ENCODE measurements at places on chromosomes 5 and 9.
A peak's percentile ranks its signal among the peaks of the same experiment; 100 is the strongest.

GRCh38 chr9:7536310-7536939 lies 263.2 kb downstream of the DMAC1 start:
- DNase-seq = no peak

DNA sequence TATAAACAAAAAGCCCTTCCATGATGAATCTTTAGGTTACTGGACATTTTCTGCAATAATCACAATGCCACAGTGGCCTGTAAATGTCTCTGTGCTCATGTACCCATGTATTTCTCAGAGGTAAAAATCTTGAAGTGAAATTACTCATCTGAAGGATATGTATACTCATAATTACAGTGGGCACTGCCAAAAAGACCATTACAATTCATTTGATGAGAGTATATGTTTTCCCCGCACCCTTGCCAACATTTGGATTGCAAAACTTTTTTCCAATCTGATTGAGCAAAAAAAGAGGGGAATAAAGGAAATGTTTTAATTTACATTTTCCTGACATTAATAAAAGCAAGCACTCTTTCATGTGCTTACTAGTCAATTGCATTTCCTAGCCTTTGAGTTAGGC lies 110.5 kb downstream of the EPB41L4A start:
- no peak for DNase-seq

- DNase-seq = no peak
Observed at GRCh38 chr5:61748651-61749050, 416.6 kb downstream of the ZSWIM6 start.

DNA sequence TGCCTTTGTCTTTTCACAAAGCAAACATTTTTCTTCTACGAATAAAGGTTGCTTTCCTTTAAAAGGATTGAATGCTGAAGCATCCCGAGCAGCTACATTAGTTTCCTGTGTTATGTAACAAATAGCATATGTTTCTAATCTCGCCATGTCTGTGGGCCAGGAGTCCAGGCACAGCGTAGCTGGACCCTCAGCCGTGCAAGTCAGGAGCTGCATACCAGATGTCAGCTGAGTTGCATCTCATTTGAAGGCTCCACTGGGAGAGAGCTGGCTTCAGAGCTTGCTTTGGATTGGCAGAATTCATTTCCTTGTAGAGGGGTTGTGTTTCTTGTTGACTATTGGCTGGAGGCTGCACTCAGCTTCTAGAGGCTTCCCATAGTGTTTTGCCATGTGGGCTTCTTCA lies 16.0 kb upstream of the GOLPH3 start:
- no peak for DNase-seq

DNA sequence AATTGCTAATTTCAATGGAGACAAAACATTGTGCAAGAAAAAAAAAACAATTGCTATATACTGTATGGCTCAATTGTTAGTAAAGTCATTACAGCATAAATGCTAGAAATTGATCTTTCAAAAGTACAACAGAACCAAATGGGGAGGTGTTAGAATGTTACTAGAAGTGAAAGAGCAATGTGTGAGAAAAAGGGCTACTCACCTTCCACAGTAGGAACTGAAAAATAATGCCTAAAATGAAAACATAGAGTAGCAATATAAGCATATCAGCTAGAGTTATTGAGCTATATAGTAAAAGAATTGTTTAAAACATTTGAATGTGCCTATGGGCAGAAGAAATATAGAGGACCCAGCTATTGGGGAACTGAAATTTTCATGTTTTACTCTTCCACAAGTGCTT lies 10.9 kb upstream of the RXFP3 start:
- no peak for DNase-seq

GRCh38 chr5:56527174-56527573 lies 288.2 kb upstream of the MAP3K1 start:
- no peak for DNase-seq

DNA sequence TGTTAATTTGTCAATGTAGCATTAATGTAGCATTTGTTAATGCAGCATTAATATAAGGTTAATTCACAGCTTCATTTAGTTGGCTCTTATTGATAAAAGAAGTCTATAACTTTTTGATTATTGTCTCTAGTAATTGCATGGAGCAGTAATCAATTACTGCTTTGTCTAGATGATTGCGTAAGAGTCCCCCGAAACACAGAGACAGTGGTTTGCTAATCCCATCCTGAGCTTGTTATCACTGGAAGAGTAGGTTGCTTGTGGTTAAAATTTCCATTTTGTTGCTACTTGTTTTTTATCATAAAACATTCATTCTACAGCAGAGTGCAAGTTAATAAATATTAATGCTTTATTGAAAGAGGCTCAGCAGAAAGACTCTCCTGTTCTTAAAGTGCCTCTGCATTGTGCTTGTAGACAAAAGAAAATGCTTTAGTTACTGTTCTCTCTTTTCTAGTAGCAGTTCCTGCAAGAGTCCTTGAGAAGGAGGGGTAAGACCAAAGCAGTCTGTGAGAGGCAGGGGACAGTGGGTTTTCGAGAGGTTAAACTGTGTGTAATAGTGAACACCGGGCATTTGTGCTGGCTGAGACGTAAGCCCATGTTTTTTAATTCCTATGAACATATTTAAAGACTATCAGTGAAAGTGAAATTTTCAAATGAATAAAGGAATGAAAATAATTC lies 291.7 kb downstream of the TRPM3 start:
- no peak for DNase-seq

- DNase-seq = no peak
Observed at GRCh38 chr9:115220319-115221005, 102.5 kb upstream of the TNC start.

- DNase-seq = no peak
Observed at GRCh38 chr9:134995792-134996120, 78.0 kb upstream of the FCN1 start.

DNA sequence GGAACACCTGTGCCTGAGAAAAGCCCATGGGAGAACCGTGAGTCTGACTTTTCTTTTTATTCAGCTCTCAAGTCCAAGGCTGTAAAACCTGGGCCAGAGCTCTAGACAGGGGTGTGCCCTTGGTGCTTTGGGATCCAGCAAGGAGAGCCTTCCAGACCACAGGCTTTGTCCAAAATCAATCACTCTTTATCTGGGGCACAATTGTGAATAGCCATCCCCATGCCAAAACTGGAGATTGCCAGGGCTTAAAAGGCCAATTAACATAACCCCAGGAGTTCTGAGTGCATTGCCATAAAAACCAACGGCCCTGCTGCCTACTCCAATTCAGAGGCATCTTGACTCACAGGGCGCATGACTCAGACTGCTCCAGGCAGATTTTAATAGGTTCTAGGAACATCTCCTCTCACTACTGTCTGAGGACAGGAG lies 391.8 kb downstream of the ARHGEF28 start:
- no peak for DNase-seq

GRCh38 chr9:114214181-114214580 lies 58.8 kb downstream of the COL27A1 start:
- no peak for DNase-seq

DNA sequence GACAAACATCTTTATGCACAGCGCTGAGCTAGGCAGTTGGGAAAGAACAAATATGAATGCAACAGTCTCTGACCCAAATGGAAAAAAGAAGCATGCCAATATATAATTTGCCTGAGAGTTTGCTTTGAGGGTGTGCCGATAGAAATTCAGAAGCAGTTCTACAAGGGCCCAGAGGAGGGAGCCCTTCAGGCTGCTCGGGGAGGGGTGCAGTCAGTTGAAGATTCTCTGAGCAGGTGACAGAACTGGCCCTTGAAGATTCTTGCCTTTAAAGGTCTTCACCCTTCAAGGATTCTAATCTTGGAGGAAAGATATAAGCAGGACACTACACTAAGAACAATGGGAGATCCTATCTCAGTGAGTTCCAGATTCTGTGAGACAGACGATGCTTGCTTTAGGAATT lies 3.7 kb upstream of the PAPPA start:
- DNase-seq = no peak

DNA sequence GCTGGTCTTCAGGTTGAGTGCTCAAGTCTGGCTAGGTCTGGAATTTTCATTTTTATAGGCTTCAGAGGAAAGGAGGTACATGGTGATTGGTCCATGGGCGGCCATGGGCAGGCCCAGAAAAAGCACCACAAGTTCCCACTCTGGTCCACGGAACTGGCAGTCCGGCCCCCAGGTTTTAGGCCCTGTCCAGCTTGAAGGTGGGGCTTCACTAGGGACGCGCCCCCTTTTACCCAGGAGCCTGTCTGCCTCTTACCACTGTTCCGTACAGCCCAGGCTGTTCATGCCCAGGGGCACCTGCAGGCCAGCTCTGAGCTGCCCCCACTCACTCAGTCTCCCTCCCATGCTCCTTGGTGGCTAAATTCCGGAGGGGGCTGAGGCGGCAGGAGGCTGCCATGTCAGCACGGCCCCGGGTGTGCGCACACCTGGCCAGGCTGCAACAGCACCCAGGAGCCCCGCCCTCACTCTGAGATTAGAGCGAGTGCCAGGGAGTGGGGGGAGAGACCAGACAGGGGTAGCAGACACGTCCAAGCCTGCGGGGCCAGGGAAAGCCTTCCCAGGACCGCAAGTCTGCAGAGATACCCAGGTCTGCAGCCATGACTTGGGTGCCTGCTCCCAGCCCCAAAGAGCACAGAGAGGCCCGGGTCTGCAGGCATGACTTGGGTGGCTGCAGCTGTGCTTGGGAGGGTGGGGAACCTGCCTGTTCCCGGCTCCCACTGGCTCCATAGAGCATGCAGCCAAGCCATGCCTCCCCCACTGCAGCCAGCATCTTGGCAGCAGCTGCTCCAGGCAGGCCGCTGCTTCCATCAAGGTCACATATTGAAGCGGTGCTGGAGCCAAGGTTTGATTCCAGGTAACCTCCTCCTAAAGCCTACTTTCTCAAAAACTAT lies 390.2 kb upstream of the SGCD start:
- DNase-seq = no peak

- DNase-seq = no peak
Observed at GRCh38 chr9:11064909-11065308, 452.1 kb upstream of the PTPRD start.

DNA sequence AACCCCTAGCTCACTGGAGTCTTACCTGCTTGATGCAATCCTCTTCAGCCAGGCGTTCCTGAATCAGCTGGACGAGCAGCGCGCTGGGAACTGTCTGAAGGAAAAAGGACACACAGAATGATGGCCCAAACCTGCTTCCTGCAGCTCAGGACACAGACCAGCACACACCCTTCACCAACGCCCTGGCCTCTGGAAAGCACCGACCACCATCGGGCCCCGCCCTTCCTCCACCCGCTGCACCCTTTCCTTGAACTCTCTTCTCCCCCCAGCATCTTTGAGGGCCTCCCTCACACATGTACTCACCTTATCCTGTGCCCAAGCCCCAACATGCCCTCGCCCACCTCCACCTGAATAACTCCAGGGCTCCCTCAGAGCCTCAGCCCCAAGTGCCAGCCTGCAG lies 23.3 kb downstream of the AK8 start:
- no peak for DNase-seq

GRCh38 chr5:133509742-133510079 lies 102.6 kb downstream of the FSTL4 start:
- no peak for DNase-seq

DNA sequence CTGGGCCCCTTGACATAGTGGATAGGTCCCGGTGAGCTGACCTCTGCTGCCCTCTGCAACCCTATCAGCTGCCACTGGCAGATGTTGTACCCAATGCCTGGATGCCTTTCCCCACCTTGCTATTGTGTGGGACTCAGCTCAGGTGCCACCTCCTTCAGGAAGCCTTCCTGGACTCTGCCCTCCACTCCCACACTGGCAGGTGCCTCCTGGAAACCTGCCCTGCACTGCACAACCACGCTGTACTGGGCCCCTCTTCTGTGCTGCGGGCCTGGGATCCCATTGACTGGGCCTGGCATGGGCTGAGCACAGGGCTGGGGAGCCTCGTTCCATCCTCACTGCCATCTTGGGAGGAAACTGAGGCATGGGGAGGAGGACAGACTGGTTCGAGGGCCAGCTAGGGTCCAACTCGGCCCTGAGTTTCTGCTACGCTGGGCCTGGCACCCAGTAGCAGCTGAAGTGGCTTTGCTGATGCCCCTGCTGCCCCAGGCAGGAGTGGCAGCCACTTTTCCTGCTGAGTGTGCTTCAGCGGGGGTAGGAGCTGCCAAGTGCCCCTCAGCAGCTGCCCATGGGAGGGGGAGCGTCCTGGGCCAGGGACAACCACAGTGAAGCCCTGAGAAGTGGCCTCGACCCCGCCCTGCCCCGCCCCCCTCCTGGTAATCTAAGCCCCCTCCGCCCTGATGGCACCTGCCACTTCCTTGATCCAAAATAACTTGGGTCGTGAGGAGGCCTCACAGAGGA lies 1.3 kb downstream of the AK1 start:
- DNase-seq = no peak

GRCh38 chr5:74919487-74919886 lies 53.3 kb upstream of the FAM169A start:
- peak; percentile 7 for DNase-seq

DNA sequence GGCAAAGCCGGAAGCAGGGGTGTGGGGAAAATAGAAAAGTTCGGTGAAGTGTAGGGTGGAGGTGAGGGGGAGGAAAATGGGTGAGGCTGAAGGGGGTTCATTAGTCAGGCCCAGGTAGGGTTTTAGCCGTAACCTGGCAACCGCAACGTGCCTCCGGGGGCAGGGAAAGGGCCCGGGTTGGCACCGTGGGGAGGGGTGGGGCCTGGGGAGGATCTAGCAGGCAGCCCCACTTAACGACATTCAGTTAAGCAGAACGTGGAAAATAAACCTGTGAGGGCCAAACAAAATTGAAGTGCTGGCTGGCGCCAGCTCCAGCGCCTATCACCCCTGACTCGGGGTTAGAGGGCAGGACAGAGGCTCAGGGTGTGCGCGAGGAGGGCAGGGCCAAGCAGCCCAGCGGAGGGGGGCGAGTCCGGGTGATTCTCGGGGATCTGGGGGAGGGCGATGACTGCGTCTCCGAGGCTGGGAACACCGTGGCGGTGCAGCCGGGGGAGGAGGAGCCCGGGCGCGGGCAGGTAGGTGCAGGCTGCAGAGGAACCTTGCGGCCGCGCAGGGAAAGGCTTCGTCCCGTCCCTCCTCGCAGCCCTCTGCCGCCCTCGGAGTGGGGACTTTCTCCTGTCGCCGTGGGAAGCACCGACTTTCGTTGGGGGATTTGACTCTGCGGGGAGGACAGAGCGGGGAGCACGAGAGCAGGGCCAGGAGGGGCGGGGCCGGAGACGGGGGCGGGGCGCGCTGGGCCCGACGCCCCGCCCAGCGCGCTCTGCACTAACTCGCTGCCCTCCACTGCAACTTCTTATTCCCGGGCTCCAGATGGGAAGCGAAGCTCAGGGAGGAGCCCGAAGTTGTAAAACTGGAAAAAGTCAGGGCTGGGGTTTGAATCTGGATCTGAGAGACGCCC lies 5.1 kb downstream of the RGS14 start:
- DNase-seq = peak; percentile 57

DNA sequence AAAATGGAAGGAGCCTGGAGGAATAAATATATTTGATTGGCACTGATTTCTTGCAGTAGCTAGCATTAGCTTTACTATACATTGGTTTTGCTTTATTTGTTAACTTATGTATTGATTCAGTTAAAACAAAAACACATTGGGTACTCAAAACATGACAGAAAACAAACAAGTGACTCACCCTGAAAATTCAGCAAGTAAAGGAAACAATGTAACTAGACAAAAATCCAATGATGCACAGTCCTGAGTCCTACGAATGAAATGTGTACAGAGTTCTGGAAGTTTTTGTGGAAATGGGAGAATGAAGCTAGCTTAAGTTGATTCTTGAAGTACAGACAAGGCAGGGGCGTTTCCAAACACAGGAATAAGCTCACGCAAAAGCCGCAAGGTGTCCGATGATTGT lies 175.0 kb downstream of the ELAVL2 start:
- no peak for DNase-seq
